HTR-8/SVneo (cell line): ENCODE measurements at places on chromosomes 13 and 19.

- DNase-seq = no peak
These were observed 19.7 kb downstream of the FBXL12 start for GRCh38 chr19:9799162-9799561.

- DNase-seq = no peak
These were observed 97.0 kb downstream of the DCT start for GRCh38 chr13:94382517-94382916.

- no peak for DNase-seq
These were observed 56.8 kb downstream of the RAP2A start for GRCh38 chr13:97490702-97491307.

DNA sequence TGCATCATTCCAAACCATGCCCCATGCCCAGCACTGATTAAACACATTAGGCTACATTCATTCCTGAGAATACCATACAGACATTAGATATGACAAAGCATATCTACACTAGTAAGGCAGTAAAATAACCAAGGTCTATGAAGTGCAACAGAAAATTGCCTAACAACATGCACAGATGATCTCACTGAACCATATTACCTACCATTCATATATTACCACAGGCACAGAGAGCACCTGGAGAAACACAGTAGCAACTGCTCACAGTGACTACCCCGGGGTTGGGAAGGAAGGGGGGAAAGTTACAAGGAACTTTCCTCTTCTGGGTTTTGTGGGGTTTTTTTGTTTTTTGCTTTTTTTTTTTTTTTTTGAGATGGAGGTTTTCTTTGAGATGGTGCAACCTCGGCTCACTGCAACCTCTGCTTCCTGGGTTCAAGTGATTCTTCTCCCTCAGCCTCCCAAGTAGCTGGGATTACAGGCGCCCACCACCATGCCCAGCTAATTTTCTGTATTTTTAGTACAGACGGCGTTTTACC lies 669.6 kb downstream of the UQCRFS1 start:
- DNase-seq = no peak

DNA sequence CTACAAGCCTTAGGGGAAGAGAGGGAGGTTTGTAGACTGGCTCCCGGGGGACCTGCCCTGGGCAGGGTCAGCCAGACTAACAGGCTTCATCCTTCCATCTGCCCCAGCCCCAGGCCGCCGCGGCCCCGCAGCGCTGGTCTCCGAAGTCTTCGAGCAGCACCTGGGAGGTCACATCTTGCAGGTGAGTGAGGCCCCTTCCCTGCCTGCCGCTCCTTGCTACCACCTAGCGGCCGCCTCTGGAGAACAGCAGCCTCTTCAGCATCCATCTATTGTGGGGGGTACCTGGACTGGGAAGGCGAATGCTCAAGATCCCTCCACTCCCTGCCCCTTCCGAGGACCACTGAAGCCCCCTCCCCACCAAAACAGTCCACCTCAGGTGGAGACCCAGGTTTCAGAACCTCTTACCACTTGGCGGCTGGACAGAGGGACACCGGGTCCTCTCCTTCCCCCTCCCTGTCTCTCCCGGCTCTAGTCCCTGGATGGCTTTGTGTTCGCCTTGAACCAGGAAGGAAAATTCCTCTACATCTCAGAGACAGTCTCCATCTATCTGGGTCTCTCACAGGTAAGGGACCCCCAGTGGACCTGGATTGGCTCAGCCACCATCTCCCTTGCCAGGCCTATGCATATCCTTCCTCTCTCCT lies 12.7 kb downstream of the NPAS1 start:
- no peak for DNase-seq

GRCh38 chr13:109276261-109276660 lies 510.1 kb downstream of the IRS2 start:
- DNase-seq = no peak
